ENCODE measurements at places on chromosomes 12 and 14. TPM values are rescaled to one million over a fixed set of nuclear protein-coding genes. Genes with fewer than 3 reads are reported as not detected.

- no peak for DNase-seq
- no peaks in the 10 kb centered on the region for H3K36me3 ChIP-seq
- peaks cover 29% of the 10 kb centered on the region for H3K27me3 ChIP-seq
- no peak overlapping the region for H3K27ac ChIP-seq
- no peaks in the 10 kb centered on the region for H3K4me1 ChIP-seq
Observed at GRCh38 chr14:23245282-23245681, 7.5 kb downstream of the RNF212B start.

GRCh38 chr14:85528080-85528896 lies 1.7 kb upstream of the FLRT2 start:
- H3K27ac ChIP-seq, result peak overlapping the region; percentile 86
- no peaks in the 10 kb centered on the region for H3K36me3 ChIP-seq
- H3K4me1 ChIP-seq, result no peaks in the 10 kb centered on the region
- no peaks in the 10 kb centered on the region for H3K27me3 ChIP-seq

CABP1 gene
- polyA plus RNA-seq, result 0.21 TPM

DNA sequence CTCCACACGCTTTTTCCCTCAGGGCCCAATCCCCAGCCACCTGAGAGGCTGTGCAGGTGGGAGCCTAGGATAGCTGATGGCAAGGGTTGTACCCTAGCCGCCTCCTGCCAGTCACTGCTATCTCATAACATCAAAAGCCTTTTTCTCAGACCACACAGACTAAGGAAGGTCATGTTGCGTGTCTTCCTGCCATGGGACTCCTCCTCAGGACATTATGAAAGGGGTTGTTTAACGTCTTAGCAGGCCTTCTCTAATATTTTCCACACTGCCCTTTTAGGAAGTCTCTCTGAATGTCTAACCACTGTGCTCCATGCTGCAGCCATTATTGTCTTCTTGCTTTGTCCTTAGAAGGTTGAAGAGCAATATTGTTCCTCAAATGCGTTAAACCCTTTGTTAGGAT lies 7.6 kb upstream of the SMUG1 start:
- no peaks in the 10 kb centered on the region for H3K27me3 ChIP-seq
- DNase-seq, result no peak

DNA sequence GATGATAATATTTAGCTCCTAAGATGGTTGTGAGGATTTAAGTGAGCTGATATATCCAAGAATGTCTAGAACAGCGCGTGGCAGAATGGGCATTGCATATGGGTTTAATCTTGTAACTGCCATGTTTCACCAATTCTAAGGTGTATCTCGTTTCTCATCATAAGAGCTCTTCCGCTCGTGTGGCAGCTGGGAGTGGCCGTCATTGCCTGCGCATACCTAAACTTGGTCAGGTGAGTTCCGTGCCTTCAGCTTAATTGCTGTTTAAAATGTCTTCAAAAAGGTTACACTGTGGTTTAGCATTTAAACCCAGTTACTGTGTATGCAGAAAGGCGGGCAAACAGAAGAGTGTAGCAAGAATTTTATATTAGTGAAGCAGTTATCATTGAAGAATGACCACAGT lies 4.5 kb upstream of the AQP2 start:
- H3K4me1 ChIP-seq, result peaks cover 20% of the 10 kb centered on the region
- H3K36me3 ChIP-seq, result no peaks in the 10 kb centered on the region
- H3K27me3 ChIP-seq, result no peaks in the 10 kb centered on the region

CCDC197 gene
- not detected for polyA plus RNA-seq

DNA sequence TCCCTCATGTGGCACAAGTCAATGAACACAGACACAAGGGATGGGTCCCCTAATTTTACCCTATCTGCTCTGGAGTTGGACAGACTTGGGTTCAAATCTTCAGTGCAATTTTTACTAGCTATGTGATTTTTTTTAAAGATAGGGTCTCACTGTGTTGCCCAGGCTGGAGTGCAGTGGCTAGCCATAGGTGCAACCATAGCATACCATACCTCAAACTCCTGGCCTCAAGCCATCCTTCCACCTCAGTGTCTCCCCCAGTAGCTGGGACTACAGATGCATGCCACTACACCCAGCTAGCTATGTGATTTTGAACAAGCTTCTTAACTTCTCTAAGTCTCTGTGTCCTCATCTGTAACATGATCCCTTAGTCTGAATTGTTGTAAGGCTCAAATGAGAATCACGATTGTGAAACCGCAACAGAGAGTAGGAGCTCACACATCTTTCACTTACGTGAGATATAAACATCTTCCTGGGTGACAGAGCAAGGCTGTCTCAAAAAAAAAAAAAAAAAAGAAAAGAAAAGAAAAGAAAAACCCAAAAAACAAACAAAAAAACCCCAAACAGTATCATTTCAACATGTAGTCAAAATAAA lies 4.7 kb downstream of the CALCOCO1 start:
- no peak overlapping the region for H3K4me3 ChIP-seq
- no peak overlapping the region for H3K27ac ChIP-seq
- DNase-seq, result no peak
- no peaks in the 10 kb centered on the region for H3K27me3 ChIP-seq
- peaks cover 40% of the 10 kb centered on the region for H3K36me3 ChIP-seq
- H3K4me1 ChIP-seq, result peaks cover 5% of the 10 kb centered on the region

INHBC gene
- polyA plus RNA-seq, result 0.10 TPM

GRCh38 chr12:91094032-91094662 lies 17.1 kb downstream of the LUM start:
- DNase-seq, result no peak
- H3K36me3 ChIP-seq, result no peaks in the 10 kb centered on the region
- no peaks in the 10 kb centered on the region for H3K4me1 ChIP-seq
- H3K4me3 ChIP-seq, result no peak overlapping the region
- no peak overlapping the region for H3K27ac ChIP-seq

- peak overlapping the region; percentile 85 for H3K4me3 ChIP-seq
- no peaks in the 10 kb centered on the region for H3K27me3 ChIP-seq
- peaks cover 27% of the 10 kb centered on the region for H3K4me1 ChIP-seq
- H3K27ac ChIP-seq, result peak overlapping the region; percentile 98
Observed at GRCh38 chr14:49895480-49895879, 2.6 kb downstream of the ARF6 start.

GRCh38 chr12:51056242-51056641 lies 8.1 kb downstream of the LETMD1 start:
- H3K27ac ChIP-seq, result no peak overlapping the region
- H3K36me3 ChIP-seq, result peaks cover 52% of the 10 kb centered on the region
- H3K27me3 ChIP-seq, result no peaks in the 10 kb centered on the region
- H3K4me3 ChIP-seq, result no peak overlapping the region
- no peaks in the 10 kb centered on the region for H3K4me1 ChIP-seq
- no peak for DNase-seq

- no peak overlapping the region for H3K4me3 ChIP-seq
- H3K36me3 ChIP-seq, result no peaks in the 10 kb centered on the region
- peaks cover 10% of the 10 kb centered on the region for H3K4me1 ChIP-seq
- no peaks in the 10 kb centered on the region for H3K27me3 ChIP-seq
Observed at GRCh38 chr12:93059925-93060665, 131.0 kb upstream of the EEA1 start.

TAS2R42 gene
- polyA plus RNA-seq, result not detected

GRCh38 chr12:103832048-103832997 lies 8.7 kb downstream of the NT5DC3 start:
- no peak overlapping the region for H3K4me3 ChIP-seq
- H3K27ac ChIP-seq, result no peak overlapping the region
- no peaks in the 10 kb centered on the region for H3K27me3 ChIP-seq
- H3K4me1 ChIP-seq, result peaks cover 10% of the 10 kb centered on the region

All from SK-N-SH (cell line).